ENCODE measurements at places on chromosomes 2 and 18.
A peak's percentile ranks its signal among the peaks of the same experiment; 100 is the strongest.

DNA sequence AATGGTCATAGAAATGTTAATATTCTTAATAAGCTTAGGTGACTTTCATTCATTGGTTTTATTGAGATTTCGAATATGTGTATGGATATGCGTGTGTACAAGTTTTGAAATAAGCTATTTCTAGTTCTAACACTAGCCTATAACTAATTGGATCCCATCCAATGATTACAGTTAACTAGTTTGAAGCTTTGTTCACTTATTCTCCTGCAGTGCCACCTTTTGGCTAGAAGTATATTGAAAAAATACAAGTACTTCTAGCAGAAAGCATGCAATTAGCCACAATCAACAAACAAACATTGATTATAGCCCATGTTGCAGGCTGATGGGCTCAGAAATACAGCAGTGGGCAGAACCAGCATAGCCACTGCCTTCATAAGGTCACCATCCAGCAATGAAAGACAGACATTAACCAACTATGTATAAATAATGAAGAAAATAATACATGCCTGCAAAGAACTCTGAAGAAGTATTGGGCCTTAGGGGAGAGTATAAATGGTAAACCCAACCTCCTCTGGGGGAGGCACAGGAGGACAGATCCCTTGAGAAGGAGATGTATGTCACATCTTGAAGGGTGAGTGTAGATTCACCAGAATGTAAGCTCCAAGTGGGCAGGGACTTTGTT lies 5.1 kb upstream of the PIEZO2 start:
- DNase-seq = no peak

- DNase-seq = no peak
These were observed 151.0 kb downstream of the ARHGAP15 start for GRCh38 chr2:143280097-143280757.

- no peak for DNase-seq
These were observed 1.6 kb upstream of the COPS9 start for GRCh38 chr2:240137596-240138253.

DNA sequence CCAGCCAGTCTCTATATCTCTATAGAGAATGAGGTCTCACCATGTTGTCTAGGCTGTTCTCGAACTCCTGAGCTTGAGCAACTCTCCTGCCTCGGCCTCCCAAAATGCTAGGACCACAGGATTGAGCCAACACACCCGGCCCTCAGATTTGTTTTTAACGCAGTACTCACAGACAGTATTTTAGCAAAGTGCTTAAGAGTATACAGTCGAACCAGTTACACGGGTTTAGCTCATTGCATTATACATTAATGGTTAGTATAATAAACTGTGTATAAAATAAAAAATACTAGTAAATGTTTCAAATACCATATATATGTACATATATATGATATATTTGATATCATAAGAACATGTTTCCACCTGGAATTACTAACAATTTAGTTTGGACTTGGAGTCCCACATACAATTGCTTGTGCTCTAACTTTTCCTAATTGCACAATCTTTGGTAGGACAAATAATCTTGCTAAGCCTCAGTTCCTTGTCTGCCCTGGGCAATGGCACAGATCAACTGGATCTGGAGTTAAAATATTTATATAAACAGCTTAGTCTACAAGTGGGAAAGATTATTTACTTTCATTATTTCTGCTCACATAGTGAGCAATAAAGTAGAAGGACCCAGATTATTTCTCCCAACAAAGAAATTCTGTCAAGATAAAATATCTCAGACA lies 508.9 kb upstream of the LRATD1 start:
- DNase-seq = no peak

DNA sequence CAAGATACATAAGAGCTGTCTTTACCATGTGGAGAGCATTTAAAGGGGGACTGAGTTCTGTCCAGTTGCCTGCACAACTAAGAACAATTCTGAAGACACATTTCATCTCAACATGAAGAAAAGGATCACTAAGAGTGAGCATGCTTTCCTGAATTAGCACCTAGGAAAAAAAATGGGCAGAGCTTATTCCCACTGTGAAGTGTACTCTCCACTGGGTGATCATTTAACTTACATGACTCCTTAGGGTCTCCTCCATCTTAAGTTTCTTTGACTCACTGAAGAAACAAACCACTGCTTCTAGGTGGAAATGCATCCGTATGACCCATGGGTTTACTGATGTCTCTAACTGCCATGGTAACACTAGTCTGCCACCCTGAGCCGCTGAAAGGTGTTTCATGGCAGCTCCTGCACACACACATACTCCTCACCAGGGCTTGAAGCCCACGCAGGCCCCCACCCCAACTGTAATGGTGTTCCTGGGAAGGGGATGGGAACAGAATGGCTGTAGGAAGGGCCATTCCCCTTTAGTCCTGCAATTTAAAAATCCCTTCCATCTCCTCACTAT lies 27.1 kb downstream of the HDLBP start:
- no peak for DNase-seq

GRCh38 chr2:85165088-85165690 lies 32.0 kb downstream of the TCF7L1 start:
- no peak for DNase-seq

- DNase-seq = no peak
These were observed 677.8 kb downstream of the TSN start for GRCh38 chr2:122433123-122433754.

DNA sequence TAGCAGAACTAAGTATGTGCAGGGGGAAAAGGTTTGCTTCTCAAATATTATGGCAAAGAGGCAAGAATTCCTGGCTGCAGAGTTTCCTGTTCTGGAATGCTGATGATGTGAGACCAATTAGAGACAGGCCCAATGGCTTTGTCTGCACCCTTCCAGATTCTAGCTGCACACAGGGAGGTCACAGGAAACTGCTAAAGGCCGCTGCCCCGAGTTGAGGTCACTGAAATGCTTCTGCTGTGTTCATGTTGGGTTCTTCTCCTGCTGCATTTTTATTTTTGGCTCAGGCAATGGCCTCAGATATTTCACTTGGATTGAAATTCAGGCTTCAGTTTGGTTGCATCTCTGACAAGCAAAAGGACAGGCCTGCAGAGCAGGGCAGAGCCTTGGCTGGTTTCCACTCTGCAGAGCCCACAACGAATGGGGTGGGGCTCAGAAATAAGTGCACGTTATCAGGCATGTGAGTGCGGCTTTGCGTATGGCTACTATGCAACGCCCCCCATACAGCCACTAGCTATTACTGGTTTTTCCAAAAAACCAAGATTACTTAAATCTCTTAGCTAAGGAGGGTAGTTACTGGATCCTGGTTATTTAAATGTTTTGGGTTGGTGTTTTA lies 66.9 kb upstream of the FZD5 start:
- no peak for DNase-seq

- DNase-seq = peak; percentile 63
These were observed 84.2 kb upstream of the TTN start for GRCh38 chr2:178891265-178891958.

DNA sequence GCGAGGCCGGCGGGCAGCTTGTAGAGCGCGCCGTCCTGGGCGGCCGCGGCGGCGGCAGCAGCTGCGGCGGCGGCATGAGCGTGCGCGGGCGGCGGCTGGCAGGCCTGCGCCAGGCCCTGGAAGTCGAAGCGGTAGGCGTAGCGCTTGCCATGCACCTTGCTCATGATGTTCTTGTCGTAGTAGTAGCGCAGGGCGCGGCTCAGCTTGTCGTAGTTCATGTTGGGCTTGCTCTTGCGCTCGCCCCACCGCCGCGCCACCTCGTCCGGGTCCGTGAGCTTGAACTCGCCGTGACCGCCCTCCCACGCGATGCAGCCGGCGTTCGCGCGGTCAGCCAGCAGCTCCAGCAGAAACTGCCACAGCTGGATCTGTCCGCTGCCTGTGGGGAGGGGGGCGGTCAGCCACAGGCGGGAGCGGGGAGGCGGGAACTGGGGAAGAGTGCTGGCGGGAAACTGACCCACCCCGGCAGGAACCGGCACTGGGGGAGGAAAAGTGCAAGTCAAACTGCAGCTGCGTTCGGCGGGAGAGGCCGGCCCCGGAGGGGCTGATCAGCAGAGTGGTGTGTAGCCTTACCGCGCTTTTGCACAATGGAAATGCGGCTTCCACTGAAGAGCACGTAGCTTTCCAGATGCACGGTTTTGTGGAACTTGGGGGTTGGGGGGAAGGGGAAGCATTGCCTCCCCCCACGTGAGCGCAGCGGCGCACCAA lies 3.0 kb downstream of the FEV start:
- no peak for DNase-seq

DNA sequence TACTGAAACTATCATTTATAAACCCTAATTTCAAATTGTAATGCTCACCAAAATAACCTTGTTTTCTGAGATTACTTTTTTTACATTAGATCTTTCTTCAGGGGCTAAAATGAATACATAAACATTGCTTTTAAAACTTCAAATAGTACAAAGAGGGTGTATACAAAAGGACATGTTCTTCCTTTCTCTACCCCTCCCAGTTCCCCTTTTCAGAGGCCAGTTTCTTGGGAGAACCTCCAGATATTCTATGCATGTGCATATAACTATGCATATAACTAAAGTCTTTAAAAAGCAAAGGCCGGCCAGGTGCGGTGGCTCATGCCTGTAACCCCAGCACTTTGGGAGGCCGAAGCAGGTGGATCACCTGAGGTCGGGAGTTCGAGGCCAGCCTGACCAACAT lies 10.6 kb upstream of the FAM117B start:
- no peak for DNase-seq

- peak; percentile 23 for DNase-seq
These were observed 225.1 kb upstream of the ITGA4 start for GRCh38 chr2:181231886-181232621.

DNA sequence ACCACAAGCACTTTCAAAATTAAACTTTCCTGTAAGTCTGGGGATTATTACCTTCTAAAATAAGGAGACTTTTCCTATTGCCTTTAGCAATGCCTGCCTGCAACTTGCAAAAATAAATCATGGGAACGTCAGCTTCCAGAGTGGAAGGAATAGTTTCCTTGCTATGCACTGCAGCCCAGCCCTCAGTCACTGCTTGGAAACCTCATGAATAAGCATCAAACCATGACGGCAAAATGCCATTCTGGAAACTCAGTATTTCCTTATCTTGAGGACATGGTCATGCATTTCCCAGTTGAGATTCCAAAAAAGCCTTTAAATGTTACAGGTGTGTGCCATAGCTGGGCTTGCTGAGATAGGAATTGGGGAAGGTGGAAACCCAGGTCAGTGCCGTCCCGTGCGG lies 84.2 kb upstream of the OTOS start:
- DNase-seq = peak; percentile 23

DNA sequence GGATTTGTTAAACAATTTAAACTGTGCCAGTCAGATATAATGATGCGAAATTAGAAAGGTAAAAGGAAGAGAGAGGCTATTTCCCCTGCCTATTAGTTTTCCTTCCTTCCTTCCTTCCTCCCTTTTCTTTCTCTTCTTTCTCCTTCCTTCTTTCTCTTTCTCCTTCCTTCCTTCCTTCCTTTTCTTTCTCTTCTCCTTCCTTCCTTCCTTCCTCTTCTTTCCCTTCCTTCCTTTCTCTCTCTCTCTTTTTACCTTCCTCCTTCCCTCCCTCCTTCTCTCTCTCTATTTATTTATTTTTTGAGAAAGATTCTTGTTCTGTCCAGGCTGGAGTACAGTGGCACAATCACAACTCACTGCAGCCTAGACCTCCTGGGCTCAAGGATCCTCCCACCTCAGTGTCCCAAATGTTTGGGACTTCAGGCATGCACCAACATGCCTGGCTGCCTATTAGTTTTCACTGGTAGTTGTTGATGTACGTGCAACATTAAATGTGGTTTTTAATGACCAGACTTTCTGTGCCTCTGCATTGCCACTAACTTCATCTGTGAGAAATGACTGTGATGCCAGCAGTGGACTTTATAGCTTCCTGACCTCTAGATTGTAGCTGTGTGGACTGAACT lies 48.7 kb upstream of the NFE2L2 start:
- no peak for DNase-seq

GRCh38 chr2:165692906-165693305 lies 101.1 kb downstream of the GALNT3 start:
- no peak for DNase-seq

DNA sequence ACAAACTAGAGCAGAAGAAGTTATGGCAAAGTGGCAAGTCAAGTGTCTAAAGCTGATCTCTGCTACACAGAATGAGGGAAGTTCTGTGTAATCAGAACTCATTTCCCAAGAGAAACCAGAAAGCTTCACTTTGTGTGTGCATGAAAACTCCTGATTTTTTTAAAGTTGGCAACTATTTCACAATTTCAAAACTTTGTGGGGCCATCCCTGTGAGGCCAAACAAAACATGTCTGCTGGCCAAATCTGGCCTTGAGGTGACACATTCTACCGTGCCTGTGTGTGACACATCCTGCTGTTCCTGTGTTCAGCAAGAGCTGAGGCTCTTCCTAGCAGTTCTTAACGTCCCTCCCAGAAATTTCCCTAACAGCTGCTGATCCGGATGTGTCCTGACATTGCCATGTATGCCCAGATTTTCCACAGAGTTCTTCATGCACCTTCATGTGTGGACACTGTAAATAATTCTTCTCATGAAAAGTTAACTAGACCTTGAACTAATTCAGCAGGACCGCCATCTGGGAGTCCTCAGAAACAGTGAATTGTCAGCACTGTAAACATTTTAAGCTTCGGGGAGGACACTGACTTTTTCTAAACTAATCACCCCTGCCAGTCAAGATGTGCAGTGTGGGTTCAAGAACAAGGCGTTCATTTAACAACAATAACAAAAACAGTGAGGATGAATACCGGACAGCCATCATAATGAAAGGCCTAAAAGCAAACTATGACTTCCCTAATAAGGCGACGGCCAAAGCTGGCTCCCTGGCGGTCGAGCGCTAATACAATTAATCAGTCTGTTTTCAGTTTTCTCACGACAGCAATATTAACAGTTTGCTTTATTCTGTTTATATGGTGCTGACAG lies 99.0 kb downstream of the PLEKHM3 start:
- DNase-seq = peak; percentile 15

DNA sequence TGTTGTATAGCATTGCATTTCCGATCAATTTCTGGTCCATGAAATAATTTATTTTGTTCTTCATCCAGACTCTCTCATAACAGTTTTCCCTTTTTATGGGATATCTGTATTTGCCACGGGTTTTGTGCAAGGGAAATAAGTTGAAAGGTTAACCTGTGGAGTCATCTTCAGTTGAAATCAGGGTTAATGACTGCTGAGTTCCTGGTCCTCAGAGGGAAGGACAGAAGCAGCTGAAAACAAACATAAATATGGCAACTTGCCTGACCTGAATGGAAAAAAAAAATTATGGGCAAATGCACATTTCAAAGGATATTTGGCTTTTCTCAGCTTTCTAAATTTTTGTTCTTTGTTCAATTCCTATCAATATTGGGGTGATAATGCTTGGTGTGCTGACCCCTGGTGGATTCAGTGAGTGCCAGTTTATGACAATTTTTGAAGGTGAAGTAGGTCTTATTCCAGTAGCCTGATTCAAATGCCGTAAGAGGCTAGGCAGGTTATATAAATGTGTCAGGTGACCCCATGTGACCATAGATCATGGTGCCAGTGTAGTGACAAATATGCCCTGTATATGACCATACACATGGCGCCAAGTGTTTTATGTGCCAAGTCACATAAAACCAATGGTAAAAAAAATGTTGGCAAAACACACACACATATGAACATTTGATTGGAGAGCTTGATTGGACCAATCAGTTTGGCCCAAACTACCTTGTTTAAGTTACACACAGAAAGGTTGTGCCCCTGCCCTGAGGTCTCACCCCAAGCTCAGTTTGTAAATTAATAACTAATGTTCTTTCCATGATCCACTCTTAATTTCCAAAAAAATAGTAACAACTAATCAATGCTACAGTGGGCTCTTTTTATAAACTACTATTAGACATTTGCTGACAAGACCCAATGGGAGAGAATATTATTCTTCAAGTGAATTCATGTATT lies 47.6 kb upstream of the FAM124B start:
- DNase-seq = no peak

GRCh38 chr2:154992826-154993225 lies 294.3 kb downstream of the KCNJ3 start:
- DNase-seq = no peak

GRCh38 chr2:205646680-205647079 lies 35.6 kb upstream of the NRP2 start:
- no peak for DNase-seq

Measured in HS-5 (cell line).